Stimulated activated CD8-positive, alpha-beta memory T cell treated with anti-CD3 and anti-CD28 coated beads, Interleukin-15, amount 100 ng/mL, for 4 hours (primary cell): ENCODE measurements at places on chromosomes 1 and 21.

- DNase-seq = no peak
These were observed 3.4 kb downstream of the PRPF38B start for GRCh38 chr1:108695535-108695934.

DNA sequence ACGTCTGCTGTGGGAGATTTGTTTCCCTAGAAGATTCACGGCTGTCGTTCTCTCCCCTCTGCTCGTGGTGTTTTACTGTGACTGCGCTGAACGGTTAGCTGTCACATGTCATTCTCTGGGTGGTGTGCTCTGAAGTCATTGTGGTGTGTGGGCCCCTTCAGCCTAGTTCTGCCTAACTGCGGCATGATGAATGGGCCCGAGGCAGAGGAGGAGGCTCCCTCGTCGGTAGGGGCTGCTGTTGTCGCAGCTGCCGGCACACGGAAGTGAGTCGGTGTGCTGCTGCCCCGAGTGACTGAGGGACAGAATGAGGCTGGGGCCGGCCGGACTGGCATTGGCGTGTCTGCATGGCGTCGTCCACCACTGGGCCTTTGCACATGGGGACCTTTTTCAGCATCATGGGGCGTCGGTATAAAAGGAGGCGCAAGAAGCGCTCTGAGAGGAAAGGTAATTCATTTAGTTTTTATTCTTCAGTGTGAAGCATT lies 77.9 kb downstream of the ADARB1 start:
- peak; percentile 46 for DNase-seq

DNA sequence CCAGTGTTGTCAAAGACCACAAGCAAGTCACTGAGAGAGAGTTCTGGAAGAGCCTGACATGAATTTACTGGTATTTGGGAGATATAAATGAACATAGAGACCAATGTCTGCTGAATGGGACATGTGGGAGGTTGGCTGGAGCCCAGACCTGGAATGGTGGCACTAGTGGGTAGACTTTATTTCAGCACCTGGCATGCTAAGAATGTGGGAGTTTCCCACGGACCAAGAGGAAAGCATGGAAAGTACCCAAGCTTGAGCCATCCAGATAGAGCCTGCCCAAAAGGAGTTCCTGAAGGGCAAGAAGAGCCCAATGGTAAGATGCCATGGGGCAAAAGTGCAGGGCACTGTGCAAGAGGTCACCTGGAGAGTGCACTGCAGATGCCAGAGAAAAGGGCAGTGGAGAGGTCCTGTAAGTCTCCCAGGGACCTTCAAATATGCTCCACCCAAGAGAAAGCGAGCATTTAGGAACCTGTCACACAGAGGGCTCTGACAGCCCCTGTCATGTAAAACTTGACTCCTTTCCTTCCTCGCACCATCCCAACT lies 8.1 kb upstream of the ZNF687 start:
- no peak for DNase-seq

DNA sequence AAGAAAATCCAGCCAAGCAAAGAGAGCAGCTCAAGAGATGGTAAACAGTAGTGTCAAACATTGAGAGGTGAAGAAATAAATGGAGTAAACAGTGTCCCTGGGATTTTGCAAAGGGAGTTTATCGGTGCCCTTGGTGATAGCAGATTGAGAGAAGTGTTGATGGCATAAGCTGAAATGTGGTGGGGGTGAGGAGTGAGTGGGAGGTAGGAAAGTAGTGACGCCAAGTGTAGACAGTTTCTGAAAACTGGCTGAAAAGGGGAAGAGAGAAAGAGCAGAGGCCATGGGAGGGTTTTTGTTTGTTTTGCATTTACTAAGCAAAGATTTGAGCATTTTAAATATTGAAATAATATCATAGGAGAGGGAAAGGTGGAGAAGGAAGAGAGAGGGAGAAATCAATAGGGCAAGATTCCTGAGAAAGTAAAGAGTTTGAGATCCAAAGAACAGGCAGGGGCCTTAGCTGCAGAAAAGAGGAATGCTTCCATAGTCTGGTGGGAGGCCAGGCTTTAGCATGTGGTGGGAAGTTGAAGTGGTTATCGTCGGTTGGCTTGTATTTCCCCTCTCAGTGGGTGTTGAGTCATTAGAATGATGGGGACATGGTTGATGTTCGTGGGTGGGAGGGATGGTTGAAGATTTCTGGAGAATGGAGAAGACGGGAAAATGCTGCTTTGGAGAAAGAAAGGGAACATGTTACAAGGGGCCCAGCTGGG lies 26.8 kb upstream of the RASAL2 start:
- DNase-seq = no peak

GRCh38 chr1:29801561-29801973 lies 565.2 kb downstream of the PTPRU start:
- no peak for DNase-seq

- DNase-seq = no peak
These were observed 2.1 kb downstream of the PLEKHG5 start for GRCh38 chr1:6489383-6489765.

DNA sequence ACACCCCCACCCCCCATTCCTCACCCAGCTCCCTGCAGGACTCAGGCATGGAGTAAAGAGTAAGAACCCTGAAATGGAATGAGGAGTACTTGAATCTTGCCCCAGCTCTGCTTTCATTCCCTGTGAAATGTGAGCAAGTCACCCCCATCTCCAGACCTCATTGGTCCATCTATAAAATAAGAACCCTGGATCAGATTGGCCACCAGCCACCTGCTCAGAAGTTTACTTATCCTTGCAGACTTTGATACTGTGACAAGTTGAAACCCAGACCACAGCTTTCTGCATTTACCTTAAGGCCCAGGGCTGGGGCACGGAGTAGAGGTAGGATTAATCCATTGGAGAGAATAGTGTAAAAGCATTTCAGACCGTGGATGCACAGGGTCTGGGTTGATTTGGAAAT lies 2.2 kb downstream of the KISS1 start:
- no peak for DNase-seq

DNA sequence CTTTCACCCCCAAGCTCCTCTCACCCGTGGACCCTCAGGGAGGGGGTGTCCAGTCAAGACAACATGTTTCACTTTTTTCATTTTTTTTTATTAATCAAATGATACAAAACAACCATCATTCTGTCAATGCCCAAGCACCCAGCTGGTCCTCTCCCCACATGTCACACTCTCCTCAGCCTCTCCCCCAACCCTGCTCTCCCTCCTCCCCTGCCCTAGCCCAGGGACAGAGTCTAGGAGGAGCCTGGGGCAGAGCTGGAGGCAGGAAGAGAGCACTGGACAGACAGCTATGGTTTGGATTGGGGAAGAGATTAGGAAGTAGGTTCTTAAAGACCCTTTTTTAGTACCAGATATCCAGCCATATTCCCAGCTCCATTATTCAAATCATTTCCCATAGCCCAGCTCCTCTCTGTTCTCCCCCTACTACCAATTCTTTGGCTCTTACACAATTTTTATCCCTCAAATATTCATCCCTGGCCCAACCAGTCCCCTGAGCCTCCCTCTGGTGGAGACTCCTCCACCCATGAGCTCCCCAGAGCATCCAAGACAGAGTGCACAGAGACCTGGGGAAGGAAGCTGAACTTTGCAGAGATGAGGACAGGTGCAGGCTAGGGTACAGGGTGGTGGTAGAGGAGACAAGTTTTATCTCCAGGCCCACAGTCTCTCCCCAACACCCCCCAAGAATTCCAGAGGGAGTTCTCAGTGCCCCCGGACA lies 1.4 kb upstream of the S100A16 start:
- DNase-seq = no peak
